ENCODE measurements at places on chromosomes 1 and 21. TPM values are rescaled to one million over a fixed set of nuclear protein-coding genes. Genes with fewer than 3 reads are reported as not detected.

Gene ADGRL4
- 161 TPM for total RNA-seq

Gene NOL9
- 22.2 TPM for total RNA-seq

Gene UQCRH
- 191 TPM for total RNA-seq

Gene PARS2
- 3.2 TPM for total RNA-seq

Gene PGLYRP4
- not detected for total RNA-seq

Gene SHE
- 60.6 TPM for total RNA-seq

Gene ARTN
- not detected for total RNA-seq

Gene NBPF6
- total RNA-seq: not detected

Gene PRAMEF15
- not detected for total RNA-seq

Gene GNG4
- not detected for total RNA-seq

Gene RAB25
- total RNA-seq: not detected

Gene C1orf167
- total RNA-seq: not detected

Gene RGS4
- total RNA-seq: 280 TPM
